Choroid plexus epithelial cell (primary cell): ENCODE measurements at places on chromosomes 2 and 18.

DNA sequence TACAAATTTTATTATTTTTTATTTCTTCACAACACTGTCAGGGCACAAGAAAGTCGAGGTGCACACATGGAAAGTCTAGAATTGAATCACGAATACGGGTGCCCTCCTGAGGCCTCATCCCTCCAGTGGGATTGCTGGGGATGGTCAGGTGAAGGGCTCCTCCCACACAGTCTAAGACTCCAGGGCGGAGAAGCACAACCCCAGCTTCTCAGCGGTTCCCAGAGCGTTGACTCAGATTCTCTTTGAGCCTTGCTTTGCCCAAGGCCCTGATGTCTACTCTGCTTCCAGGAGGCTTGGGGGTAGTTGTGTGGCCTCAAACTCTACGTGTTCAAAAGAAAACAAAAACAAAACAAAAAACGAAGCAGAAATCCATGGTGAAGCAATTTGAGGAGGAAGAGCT is 108.4 kb downstream of the LYPD6B start:
- no peak for DNase-seq

GRCh38 chr2:10521356-10522169 is 73.4 kb upstream of the ODC1 start:
- DNase-seq: no peak

- no peak for DNase-seq
Observed at GRCh38 chr2:217930761-217931563, 71.8 kb downstream of the TNS1 start.

- peak; percentile 65 for DNase-seq
Observed at GRCh38 chr2:44348400-44348799, 12.9 kb downstream of the PREPL start.

- peak; percentile 79 for DNase-seq
Observed at GRCh38 chr2:6828299-6828584, 37.5 kb downstream of the CMPK2 start.

GRCh38 chr2:61789807-61790602 is 63.9 kb downstream of the FAM161A start:
- no peak for DNase-seq

DNA sequence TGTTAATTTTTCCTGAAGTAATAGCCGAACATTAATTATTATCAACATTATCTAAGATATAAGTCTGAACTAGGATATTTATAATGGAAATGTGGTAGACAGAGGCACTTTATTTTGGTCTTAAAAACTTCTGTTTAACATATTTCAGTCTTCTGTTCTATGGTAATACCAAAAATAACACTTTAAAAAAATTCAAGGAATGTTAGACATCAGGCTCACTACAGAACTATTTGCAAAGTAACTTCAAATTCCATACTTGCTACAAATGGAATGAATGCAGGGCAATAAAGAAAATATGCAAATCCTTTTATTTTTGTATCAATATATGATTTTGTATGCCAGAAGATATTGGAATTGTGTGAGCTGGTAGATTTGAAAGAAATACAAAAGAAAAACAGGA is 345.5 kb upstream of the DSEL start:
- DNase-seq: peak; percentile 60

GRCh38 chr2:3201281-3201680 is 176.3 kb downstream of the EIPR1 start:
- no peak for DNase-seq

- no peak for DNase-seq
Observed at GRCh38 chr18:57083485-57083884, 63.4 kb upstream of the BOD1L2 start.

DNA sequence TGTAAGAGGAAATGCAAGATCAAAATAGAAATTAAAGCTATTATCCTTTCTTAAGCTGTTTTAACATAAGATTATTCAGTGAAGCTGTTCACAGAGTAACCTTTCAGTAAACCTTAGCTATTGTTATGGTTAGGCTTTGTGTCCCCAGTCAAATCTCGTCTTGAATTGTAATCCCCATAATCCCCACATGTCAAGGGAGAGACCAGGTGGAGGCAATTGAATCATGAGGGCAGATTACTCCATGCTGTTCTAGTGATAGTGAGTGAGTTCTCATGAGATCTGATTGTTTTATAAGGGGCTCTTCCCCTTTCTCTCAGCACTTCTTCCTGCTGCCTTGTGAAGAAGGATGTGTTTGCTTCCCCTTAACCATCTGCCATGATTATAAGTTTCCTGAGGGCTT is 424.4 kb downstream of the DSEL start:
- no peak for DNase-seq

GRCh38 chr2:113053666-113054065 is 999 bp upstream of the IL36B start:
- DNase-seq: no peak
